ENCODE measurements at places on chromosomes 6 and 20. TPM values are rescaled to one million over a fixed set of nuclear protein-coding genes. Genes with fewer than 3 reads are reported as not detected.

GRCh38 chr6:15404685-15404980 lies 158.8 kb downstream of the JARID2 start:
- DNase-seq, result no peak

- DNase-seq, result peak; percentile 72
Measured at GRCh38 chr6:53725791-53726575, 60.4 kb upstream of the KLHL31 start.

The CCN2 gene
- total RNA-seq, result 265 TPM

DNA sequence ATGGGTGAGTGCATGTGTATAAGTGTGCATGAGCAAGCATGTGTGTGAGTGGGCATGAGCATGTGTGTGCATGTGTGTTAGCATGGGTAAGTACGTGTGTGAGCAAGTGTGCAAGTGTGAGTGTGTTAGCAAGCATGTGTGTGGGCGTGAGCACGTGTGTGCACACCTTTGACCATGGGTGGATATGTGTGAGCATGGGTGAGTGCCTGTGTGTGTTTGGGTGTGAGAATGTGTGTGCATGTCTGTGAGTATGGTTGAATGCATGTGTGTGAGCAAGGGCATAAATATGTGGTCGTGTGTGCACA lies 84.6 kb downstream of the DLL1 start:
- no peak for DNase-seq

DNA sequence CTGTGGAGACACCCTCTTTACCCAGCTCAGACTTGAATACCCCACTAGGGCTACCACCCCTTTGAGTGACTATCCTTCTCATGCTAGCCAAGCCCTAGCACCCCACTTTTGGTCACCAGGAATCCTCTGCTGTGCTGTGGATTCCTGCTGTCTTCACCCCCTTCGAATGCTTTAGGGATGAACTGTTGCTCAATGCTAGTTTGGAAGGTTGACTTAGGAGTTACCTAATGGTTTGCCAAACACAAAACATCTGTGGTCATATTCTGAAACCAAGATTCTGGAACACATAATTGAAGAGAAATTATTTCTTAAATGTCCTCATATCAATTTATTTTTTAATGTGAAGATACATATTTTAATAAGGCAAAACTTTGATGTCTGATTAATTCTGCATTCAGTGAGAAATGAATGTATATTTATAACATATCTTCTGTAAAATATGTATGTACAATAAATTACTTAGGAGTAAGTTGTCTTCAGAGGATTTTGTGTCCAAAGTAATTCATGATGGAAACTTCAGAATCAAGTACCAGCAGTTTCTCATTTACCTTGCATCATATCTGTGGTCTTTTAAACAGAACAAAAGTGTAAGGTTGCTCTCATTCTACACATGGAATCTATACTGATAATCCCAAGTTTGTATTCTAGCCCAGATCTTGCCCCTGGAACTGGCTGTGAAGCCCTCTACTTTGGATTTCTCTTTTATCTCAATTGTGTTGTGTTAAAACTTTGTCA lies 46.9 kb downstream of the TMEM200A start:
- no peak for DNase-seq

- DNase-seq, result no peak
Measured at GRCh38 chr20:62040381-62040922, 25.2 kb downstream of the TAF4 start.
